Psoas muscle (tissue), 8 donors: ENCODE measurements at places on chromosomes 3 and 15.

DNA sequence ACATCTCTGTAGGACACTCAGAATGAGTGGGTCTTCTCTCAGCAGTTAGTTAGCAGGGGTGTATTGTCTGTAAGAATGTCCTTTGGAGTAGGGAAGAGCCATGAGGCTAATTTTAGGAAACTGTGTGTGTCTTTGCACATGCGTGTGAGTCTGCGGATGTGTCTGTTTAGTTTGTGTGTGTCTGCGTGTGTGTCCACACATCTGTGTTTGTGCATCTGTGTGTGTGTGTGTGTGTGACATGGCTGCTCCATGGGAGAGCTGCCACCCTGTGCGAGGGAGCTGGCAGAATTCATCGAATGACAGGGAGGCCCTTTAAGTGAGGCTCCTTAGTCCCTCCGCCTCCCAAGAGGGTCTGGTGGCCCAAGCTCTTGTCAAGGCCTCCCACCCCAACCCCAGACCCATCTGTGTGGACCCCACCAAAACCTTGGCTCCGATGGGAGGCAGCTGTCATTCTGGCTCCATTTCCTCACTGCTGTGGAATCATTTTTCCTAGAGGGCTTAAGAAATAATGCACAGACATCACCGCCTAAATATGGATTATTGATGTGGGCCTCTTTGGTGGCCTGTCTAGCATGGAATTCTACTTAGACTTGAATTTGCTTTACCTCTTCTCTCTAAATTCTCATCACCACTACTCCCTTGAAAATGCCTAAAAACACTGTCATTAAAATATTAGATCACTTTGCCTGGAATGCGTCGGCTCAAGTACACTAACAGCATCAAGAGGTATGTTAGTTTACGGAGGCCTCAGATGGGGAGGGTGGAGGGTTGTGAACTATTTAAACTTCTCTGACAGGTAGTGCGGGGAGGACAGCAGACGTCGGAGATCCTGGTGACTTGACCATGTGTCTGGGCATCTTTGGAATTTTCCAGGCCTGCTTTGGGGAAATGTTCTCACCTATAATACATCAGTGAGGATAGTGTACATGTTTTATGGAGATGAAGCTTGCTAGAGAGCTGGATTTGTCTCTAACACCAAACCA, 9.4 kb downstream of the ESYT3 start:
- no peak for DNase-seq

- DNase-seq, result no peak
Measured at GRCh38 chr3:37693511-37694283, 168.0 kb upstream of the CTDSPL start.

- no peak for DNase-seq
Measured at GRCh38 chr3:117443014-117443413, 733.4 kb downstream of the TUSC7 start.

- DNase-seq, result no peak
Measured at GRCh38 chr3:115792206-115792955, 169.1 kb downstream of the GAP43 start.

DNA sequence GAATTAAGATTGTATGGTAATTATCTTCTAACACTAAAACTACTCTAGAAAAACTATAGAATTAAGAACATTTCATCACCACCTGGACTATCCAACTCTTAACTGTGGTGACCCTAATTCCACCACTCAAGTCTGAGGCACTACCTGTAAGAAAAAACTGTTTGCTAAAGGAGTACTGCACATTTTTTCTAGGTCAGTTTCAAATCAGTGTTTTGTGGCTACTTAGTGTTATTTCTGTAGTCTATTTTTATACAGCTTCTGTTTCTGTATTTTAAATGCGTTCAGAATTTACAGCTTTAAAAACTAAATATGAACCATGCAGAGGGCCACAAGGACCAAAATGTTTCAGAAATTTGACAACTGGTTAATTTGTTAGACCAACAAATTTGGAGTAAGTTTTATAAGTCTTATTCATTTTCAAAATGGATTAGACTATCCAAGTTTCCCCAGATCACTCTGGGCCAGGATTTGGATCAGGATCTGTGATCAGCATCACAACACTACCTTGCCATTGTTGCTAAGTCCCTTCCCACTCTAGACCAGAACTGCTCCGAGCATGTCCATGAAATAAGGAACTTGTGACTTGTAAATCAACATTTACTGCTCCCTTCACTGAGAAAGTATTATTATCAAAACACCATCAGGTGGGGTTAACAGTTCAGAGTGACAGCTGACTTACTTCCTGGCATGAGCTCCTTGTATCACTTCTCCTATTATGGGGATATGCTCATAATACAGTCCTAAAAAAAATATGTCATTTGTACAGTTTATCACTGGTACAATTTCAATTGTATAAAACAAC, 8.6 kb downstream of the GLT8D1 start:
- DNase-seq, result no peak

- DNase-seq, result no peak
Measured at GRCh38 chr3:13837751-13838150, 42.1 kb downstream of the WNT7A start.

DNA sequence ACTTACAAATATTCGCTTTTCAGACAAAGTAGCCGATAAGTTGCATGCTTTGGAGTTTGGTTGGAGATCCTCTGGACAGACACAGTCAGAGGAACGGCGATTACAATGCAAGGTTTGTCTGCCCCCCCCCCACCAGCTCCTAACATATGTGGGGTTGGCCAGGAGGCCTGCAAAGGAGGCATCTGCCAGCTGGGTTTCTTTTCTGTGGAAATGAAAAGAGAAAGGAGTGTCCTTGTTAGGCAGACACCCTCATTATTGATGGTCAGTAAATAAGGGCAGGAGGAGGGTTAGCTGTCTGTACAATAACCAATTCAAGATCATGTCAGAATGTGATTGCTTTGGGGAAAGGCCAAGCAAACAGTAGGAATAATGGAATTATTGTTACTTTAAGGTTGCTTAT, 49.1 kb downstream of the TLNRD1 start:
- no peak for DNase-seq

GRCh38 chr3:146843476-146843875, 238.3 kb upstream of the PLSCR5 start:
- DNase-seq, result no peak

DNA sequence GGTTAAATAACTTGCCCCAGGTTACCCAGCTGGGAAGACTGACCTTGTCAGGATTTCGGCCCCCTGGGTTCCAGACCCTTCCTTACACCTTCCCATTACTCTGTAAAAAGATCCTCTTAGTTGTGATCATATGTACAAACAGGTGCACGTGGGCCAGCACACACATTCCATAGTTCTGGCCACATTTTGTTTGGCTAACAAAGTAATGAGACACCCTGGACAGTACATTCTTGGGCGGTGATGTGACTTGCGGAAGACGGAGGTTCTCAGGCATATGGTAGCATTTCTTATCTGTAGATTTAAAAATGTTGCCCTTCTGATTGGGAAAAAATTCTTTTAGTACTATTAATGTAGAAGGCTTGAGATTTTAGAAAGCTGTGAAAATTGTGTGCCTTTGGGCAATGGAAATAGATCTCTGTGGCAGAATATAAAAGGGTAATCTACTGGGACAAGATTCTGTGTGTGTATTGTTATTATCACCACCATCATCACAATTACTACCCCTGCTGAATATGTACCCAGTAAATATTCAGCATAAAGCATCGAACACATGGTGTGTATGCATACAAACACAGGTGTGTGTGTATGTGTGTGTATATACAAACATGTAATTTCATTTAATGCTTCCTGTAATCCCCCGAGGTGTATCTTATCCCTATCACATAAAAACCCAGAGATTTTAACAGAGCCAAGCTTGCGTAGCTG, 205.4 kb upstream of the UBE2E1 start:
- no peak for DNase-seq

DNA sequence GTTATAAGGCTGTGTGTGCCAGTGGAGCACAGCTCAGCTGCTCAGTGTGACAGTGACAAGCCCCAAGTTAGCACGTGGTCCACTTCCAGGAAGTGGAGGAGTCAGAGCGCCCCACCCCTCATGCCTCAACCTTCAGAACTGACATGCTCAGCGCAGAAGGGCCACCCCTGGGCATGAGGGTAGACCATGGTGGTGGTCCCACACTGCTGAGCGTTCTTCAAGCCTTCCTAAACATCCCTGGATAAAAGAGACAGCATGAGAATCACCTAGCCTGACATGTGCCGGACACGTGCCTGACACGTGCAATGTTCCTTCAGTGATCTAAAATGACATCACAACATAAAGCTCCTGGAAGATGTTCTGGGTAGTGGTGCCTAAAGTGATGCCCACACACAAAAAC, 16.8 kb downstream of the ATP10A start:
- no peak for DNase-seq

DNA sequence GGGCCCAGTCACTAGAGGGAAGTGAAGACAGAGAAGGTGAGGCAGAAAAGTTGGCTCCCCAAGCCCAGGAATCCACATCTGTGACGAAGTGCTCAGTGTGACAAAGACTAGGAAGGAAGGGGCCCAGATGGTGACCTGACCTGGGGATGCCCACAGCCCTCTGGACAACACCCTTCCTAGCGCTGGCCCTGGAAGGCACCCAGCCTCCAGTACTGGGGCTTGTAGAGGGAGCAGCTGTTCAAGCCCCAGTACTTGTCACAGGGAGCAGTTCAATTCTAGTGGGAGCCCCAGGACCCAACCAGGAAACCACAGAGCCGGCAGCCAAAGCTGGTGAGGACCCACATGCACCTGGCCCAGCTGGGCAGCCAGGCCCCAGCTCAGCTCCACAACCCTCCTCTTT, 190.8 kb downstream of the XXYLT1 start:
- DNase-seq, result peak; percentile 53

- no peak for DNase-seq
Measured at GRCh38 chr3:188299068-188299467, 145.1 kb downstream of the LPP start.

DNA sequence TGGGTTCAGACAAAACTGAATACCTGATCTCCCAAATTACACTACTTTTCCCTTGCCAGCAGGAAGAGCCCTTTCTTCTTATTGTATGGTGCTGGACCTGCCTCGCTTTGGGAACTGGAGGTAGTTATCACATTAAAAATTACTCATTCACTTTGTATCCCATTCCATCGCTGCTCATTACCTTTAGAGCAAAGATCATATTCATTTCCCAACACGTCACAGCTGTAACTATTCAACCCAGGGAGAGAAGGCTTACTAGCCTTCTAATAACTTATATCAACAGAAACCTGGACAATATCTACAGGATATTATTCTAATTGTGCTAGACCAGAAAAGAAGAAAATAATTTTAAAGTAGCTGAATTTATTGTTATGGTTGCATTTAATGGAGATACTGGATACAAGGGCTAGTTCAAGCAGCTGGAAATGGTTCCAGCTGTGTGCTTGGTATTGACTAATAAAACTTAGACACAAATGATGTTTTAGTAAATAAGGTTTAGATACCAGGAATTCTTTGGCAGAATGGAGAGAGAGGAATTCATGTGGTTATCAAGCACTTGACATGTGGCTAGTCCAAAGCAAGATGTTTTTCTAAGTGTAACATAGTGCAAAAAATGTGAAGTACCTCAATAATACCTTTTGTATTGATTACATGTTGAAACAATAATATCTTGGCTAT, 656.3 kb downstream of the ROBO1 start:
- no peak for DNase-seq

- no peak for DNase-seq
Measured at GRCh38 chr3:156356537-156357363, 198.2 kb downstream of the SSR3 start.

DNA sequence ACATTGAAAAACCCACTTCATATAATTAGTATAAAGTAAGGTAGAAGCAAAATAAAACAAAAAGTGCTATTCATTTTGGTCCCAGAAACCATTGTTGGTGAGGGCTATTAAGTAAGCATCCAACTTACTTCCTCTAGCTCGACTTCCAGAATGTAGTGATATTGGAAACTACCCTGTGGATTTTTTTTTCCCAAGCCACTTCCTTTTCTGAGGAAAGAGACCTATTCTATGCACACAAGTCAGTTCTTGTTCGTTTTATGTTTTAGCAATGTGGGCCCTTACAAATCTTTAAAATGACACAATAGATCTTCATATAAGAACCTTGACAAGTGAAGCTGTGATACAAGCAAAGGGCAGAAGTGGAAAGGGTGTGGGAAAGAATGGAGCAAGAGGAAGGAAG, 402.0 kb upstream of the TBL1XR1 start:
- DNase-seq, result no peak

DNA sequence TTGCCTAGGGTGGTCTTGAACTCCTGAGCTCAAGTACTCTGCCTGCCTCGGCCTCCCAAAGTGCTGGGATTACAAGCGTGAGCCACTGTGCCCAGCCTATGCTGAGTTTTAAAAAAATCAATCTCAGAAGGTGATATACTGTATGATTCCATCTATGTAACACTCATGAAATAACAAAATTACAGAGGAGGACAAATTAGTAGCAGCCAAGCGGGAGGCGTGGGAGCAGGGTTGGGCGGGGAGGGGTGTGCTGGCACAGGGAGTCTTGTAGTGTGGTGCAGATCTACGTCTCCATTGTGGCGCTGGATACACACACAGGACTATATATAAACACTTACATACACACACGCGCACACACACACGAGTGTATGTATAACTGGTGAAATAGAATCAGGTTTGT, 80.6 kb upstream of the LINGO1 start:
- DNase-seq, result no peak

DNA sequence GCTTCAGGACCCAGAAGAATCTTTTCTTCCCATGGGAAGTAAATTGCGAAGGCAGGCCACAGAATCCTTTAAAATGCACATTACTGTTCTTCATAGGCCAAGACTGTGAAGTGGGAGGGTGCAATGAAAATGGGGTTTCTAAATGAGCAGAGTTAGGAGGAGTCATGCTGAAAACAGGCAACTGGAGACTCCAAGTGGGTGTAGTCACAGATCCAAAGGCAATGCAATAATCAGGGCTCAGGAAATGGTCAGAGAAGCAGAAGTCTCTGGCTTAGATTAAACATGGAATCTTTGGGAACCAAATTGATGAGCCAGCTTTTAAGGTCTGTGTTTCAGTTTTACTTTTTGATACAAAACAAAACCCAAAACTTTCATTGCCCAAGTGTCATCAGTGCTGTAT, 37.6 kb downstream of the HHLA2 start:
- no peak for DNase-seq

DNA sequence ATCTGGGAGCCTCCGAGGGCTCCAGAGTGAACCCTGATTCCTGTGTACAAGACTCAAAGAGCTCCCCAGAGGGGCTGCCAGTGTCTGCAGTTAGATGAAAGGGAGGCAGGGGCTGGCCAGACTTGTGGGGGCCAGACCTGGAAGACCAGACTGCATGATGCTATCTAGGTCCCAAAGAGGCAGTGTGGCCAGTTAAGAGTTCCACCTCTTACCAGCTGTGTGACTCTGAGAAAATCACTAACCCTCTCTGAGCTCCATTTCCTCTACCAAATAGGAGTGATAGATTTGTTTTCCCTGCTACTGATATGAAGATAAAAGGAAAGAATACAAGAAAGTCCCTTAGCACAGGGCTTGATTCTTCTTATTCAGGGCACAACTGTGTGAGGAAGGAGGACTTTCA, 29.0 kb downstream of the ACSBG1 start:
- DNase-seq, result no peak

GRCh38 chr3:1855841-1856240, 242.8 kb upstream of the CNTN4 start:
- DNase-seq, result no peak

- DNase-seq, result no peak
Measured at GRCh38 chr3:13245615-13245978, 172.4 kb upstream of the IQSEC1 start.
